Uterus (tissue), 4 donors: ENCODE measurements at places on chromosomes 13 and 19. TPM values are rescaled to one million over a fixed set of nuclear protein-coding genes. Genes with fewer than 3 reads are reported as not detected.
A peak's percentile ranks its signal among the peaks of the same experiment; 100 is the strongest.

Gene APBA3
- total RNA-seq, result 26.5 TPM

GRCh38 chr13:102141625-102142472, 260.0 kb downstream of the FGF14 start:
- no peak overlapping the region for H3K4me3 ChIP-seq
- H3K27ac ChIP-seq, result no peak overlapping the region
- H3K4me1 ChIP-seq, result no peaks in the 10 kb centered on the region
- no peaks in the 10 kb centered on the region for H3K36me3 ChIP-seq

- no peak overlapping the region for H3K4me3 ChIP-seq
- no peaks in the 10 kb centered on the region for H3K27me3 ChIP-seq
- H3K4me1 ChIP-seq, result peaks cover 16% of the 10 kb centered on the region
- H3K36me3 ChIP-seq, result no peaks in the 10 kb centered on the region
These were observed 2.9 kb downstream of the NOTCH3 start for GRCh38 chr19:15197942-15198341.

Gene NKPD1
- total RNA-seq, result not detected

- no peaks in the 10 kb centered on the region for H3K4me1 ChIP-seq
- peak; percentile 64 for DNase-seq
- no peaks in the 10 kb centered on the region for H3K27me3 ChIP-seq
- H3K36me3 ChIP-seq, result no peaks in the 10 kb centered on the region
These were observed 1.2 kb downstream of the RABAC1 start for GRCh38 chr19:41957838-41958366.

Gene RETN
- total RNA-seq, result not detected

Gene TYROBP
- total RNA-seq, result 25.0 TPM

- H3K27me3 ChIP-seq, result no peaks in the 10 kb centered on the region
- DNase-seq, result no peak
- no peak overlapping the region for H3K4me3 ChIP-seq
- no peaks in the 10 kb centered on the region for H3K4me1 ChIP-seq
These were observed 2771.0 kb upstream of the PCDH20 start for GRCh38 chr13:64186503-64187250.

GRCh38 chr13:76000131-76000530, 364.0 kb downstream of the LMO7 start:
- no peak overlapping the region for H3K27ac ChIP-seq
- DNase-seq, result no peak
- H3K4me3 ChIP-seq, result no peak overlapping the region
- no peaks in the 10 kb centered on the region for H3K36me3 ChIP-seq

- H3K27me3 ChIP-seq, result peaks cover 20% of the 10 kb centered on the region
- H3K27ac ChIP-seq, result peak overlapping the region; percentile 51
- DNase-seq, result peak; percentile 52
These were observed 111.9 kb downstream of the KCNRG start for GRCh38 chr13:50126993-50127725.

Gene TRPM4
- total RNA-seq, result 19.1 TPM

Gene PRODH2
- total RNA-seq, result not detected

DNA sequence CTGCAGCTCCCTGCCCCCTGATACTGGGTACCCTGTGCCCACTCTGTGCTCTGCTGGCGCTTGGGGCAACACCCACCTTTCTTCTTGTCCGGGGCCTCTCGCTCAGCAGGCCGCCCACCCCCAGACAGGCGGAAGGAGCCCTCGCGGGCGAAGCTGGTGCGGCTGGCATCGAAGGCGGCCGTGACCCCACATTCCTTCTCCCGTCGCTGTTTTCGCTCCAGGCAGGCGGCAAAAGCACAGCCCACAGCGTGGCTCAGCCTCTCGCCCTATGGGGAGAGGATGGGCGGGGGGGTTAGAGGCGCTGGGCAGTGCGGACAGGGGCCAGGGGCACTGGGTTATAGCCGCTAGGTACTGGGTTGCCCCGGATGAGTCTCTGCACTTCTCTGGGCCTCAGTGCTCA, 13.3 kb downstream of the NUMBL start:
- H3K27ac ChIP-seq, result no peak overlapping the region
- H3K36me3 ChIP-seq, result no peaks in the 10 kb centered on the region
- no peak overlapping the region for H3K4me3 ChIP-seq
- DNase-seq, result no peak
- H3K4me1 ChIP-seq, result no peaks in the 10 kb centered on the region
- H3K27me3 ChIP-seq, result no peaks in the 10 kb centered on the region

DNA sequence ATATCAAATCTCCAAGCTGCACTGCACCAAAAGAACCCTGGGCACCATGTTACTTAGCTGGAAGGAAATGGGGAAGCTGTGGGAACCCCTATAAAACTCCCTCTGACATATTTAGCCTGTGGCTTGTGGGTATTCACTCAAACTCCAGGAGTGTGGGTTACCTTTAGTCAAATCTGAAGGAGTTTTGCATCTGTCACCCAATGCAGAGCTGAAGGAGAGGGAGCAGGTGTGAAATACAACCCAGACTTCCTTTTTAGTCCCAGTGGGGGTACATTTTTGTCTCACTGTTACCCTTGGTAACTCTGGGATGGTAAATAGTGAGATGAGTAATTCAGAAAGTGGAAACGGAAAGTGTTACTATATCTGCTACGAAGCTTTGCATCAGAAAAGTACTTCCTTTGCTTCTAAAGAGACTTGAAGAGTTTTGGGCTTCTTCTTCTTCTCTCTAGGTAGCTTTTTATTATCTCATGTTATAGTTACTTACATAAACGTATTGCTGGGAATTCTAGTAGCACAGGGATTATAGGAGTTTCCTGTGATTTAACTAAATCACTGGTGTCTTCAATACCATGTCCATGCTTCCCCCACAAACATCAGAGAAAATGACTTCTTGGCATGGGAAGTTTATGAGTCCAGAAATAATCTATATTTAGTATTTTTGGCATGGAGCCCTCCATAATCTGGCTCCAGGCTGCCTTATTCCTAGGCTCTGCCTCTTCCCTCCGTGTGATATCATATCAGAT, 105.9 kb downstream of the AKAP11 start:
- no peak overlapping the region for H3K27ac ChIP-seq
- DNase-seq, result no peak
- no peaks in the 10 kb centered on the region for H3K27me3 ChIP-seq
- H3K4me1 ChIP-seq, result no peaks in the 10 kb centered on the region
- H3K36me3 ChIP-seq, result no peaks in the 10 kb centered on the region

- H3K27me3 ChIP-seq, result no peaks in the 10 kb centered on the region
- H3K27ac ChIP-seq, result no peak overlapping the region
- H3K36me3 ChIP-seq, result no peaks in the 10 kb centered on the region
- H3K4me3 ChIP-seq, result no peak overlapping the region
- H3K4me1 ChIP-seq, result no peaks in the 10 kb centered on the region
- DNase-seq, result no peak
These were observed 9.6 kb downstream of the CEBPA start for GRCh38 chr19:33292595-33293254.
